Activated CD4-positive, alpha-beta T cell treated with anti-CD3 and anti-CD28 coated beads, Interleukin-10, Interleukin-2, amounts not matched to agents 100 ng/mL and 50 ng/mL, durations not matched to agents 16 hours and 8 hours (primary cell): ENCODE measurements at places on chromosomes 2 and 18.

- DNase-seq, result no peak
Measured at GRCh38 chr2:100013892-100014677, 128.3 kb downstream of the AFF3 start.

DNA sequence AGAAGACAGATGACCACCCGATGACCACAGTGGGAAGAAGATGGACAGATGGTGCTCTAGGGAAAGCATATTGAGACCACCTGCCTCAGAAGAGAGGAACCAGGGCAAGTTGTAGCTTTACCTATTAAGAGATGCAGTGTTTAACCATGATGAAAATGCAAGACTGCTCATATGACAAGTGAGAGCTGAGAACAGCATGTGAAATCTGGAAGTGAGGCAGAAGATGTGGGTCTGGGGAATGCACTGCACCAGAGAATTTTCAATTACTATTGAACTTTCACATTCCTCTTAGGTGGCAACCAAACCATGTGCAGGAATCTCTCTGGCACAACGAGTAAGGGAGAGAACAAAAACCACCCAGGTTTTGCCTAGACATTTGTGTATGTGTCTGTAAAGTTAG is 184.8 kb upstream of the CRIM1 start:
- DNase-seq, result no peak

DNA sequence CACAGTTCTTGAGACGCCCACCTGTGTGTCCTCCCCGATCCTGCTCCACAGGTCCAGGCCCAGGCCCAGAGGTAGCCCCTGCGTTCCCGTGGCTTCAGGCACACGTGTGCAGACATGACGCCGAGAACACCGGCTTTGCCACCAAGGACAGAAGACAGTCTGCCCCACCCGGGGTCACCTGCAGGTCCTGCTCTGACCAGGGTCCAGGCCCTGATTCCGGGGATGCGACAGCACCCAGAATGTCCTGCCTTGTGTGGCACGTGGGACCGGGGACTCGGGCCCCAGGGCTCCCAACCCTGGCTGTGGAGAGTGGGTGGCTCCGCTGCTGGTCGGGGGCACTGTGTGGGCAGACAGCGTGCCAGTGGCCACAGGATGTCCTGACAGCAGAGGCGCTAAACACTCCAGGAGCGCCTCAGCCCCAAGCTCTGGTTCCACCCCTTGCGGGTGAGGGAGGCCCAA is 36.9 kb downstream of the ADI1 start:
- DNase-seq, result no peak

DNA sequence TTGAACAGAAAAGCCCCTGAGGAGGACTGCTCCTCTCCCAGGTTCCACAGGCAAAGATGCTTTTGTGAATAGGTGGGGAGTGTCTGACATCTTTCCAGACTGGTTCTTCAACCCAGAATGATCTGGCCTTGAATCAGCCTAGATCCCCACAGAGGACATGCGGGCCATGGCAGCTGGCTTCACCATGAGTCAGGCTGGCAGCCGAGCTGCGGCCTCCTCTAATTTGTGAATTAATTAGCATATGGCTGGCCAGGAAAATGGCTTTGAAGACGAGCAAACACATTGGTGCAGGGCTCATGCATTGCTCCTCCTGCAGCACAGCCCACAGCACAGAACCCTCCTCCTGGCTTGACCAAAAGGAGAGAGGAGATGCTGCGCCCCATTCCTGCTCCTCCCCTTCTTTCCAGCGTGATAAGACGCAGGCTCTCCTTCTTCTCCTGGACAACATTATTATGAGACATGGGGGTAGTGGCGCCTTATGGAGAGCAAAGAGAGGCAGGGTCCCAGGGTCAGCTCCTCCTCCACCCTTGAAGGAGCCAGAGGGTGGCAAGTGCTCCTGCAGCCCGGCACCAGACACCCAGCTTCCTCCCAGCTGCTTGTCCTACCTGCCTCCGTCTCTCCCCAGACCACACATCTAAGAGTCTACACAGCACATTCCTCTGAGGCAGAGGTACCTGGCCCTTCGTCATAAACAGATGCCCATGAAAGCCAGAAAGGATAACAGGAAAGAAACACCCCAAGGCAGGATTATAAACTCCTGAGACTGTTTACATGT is 66.7 kb downstream of the EDAR start:
- no peak for DNase-seq

DNA sequence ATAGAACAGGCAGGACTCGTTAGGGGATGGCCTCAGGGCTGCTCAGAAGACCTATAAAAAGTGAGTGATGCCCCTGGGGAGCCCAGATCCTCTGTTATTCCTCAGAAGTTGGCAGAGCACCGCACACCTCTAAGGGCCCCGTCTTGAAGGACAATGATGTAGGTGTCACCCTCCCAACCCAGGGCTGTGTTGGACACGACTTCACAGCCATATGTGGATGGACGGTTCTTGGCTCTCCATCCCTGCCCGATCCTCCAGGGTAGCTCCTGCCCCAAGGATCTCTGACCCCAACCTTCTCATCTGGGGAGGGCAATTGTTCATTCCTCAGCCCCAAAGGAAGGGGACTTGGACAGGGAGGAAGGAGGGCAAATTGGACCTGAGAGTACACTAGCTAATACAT is 246.1 kb downstream of the DYSF start:
- no peak for DNase-seq

- peak; percentile 52 for DNase-seq
Measured at GRCh38 chr18:37778417-37779165, 213.0 kb upstream of the CELF4 start.

GRCh38 chr2:160278101-160278878 is 78.2 kb upstream of the ITGB6 start:
- no peak for DNase-seq

DNA sequence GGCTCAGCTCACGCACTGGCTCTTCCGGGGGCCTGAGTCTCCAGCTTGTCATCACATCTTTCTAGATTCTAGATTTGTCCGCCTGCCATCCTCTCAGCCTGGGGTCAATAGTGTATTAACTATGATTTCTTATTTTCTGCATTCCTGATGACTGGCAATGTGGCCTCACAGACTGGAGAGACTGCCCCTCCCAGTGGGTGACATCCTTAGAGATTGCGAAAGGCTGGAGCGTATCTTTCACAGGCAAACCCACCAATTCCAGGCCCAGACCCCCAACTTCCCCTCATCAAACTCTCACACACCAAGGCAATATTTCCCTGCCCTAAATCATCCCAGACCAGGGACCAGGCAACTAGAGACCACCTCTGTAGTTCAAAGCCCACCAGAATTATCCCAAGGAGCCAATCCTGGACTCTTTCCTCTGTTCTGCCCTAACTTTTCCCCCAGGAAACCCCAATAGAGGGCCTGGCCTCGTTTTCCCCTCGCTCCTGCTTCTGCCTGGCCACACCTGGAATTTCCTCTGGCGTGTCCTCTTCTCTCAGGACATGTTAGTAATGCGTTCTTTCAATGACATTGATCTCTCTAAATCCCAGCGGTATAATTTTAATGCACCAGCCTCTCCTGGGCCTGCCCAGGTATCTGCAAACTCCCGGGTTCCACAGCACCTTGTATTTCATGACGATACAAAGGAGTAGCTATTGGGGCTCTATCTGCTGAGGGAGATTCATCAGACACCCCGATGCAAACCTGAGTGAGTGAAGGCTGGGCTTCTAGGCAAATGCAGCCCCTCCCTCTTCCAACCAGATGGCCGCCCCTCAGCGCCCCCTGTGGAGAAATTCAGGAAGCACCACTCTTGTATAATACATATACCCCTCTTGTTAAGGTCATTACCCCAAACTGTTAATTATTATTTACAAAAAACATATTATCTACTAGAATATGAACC is 2.4 kb upstream of the KCNF1 start:
- no peak for DNase-seq

GRCh38 chr2:215476424-215476823 is 40.6 kb upstream of the FN1 start:
- DNase-seq, result no peak

- DNase-seq, result peak; percentile 46
Measured at GRCh38 chr2:121810959-121811853, 55.8 kb downstream of the TSN start.

DNA sequence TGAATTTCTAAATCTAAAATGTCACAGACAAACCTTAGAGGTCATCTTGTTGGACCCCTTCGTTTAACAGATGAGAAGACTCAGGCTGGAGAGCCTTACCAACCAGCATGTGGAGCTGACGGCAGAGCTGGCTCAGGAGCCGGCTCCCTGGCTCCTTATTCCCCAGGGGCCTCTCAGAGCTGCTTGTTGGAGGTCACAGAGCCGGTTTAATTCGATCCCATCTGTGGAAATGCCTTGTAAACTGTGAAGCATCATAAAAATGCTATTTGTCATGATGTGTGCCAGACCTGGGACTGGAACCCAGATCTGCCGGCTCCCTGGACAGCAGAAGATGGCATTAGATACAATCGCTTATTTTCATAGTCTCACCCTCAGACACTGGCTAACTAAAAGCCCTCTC is 8.2 kb upstream of the CIB4 start:
- no peak for DNase-seq

DNA sequence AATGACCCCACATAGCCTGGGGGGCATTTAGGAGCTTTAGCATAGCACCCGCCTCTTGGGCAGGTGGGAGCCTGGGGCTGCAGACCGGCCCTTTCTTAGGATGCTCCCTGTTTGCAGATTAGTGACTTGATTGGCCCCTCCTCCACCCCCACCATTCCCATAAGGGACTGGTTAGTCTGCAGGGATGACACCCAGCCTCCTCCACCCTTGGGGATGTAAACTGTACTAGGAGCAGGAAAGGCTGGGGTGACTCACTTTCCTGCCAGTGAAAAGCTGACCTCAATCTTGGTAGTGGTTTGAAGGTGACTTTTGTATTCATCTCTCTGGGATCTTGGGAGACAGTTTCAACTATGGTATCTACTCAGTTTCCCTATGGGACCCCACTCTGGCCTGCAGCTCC is 24.2 kb downstream of the CTIF start:
- DNase-seq, result no peak

DNA sequence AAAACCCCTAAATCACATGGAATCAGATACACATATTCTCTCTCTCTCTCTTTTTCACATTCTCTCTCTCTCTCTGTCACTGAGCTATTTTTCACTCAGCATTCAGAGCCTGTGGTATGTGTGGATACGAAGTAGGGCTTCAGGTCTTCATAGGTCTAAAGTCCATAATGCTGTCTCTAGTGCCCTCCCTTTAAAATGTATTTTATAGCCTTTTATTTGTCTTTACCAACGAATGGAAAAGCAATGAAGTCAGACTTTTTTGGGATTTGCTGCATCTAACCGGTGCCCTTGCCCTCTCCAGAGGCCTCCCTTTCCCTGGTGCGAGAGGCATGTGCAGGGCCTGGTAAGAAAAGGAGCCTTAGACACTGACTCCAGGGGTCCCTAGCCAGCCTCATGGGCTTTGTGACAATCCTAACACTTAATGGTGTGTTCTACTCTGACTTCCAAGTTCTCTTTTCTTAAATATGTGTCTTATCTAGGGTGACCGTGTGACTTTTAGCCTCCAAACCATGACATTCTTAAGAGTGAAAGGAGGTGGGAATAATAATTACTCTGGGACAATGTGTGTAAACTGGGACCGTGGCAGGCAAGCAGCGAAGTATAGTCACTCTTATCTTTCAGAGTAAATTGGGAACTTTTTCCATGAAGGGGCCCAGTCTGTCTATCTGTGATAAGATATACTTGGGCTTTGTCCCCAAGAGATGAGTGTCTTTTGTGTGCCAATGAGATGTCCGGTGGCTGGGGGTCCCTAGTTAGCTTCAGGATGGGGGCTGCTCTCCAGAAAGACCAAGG is 101.1 kb downstream of the B3GNT2 start:
- DNase-seq, result no peak

- DNase-seq, result no peak
Measured at GRCh38 chr18:76483780-76484179, 11.3 kb downstream of the ZNF516 start.

DNA sequence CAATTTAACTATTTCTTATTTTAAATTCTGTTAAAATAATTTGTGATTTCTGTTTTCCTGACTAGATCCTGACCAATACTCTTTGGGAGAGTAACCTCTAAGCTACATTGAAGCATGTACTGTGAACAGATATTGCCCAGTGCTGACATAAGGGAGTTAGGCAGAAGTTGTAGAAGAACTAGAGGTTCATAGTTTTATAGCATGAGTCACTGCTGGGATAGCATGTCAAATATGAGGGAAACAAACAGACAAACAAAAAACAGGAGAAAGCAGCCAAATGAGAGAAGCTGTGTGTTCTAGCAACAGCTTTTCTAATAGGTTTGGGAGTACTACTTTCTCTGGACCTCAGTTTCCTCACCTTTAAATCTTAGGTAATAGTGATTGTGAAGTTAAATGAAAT is 72.4 kb downstream of the CERS6 start:
- no peak for DNase-seq

- peak; percentile 9 for DNase-seq
Measured at GRCh38 chr2:43676322-43677050, at the start of gene C1GALT1C1L. Gene C1GALT1C1L (minus strand): TSS chr2:43676429. CDS start chr2:43676322, 107 bp downstream.

DNA sequence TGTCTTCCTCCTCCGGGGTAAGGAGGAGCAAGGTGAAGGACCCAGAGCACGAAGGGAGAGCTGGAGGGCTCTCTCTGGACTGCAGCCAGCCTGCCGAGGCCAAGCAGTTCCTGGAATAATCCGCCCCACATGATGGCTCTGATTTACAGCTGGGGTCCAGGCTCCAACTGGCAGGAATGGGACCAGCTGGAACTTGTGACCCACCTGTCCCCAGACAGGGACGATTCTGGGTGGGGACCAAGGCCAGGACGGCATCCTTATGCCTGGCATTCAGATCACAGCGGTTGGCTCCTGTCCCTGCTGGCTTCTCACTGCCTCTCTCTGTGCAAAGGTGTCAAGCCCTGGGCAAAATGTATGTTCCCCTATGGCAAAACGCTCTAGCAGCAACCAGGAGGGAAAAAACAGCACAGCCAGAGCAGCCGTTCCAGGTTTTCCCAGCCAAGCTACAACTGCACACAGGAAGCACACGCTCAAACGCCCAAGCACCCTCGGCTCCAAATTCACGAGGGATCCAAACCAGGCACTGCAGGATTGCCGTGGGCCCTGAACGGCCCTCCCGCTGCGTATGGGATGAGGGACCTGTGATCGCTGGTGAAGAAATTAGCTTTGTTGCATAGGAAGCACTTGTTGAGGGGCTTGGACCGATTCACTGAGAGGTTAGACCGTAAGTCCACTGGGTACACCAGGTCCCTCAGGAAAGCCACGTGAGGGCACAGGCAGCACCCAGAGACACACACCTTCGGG is 35.8 kb downstream of the FAM178B start:
- DNase-seq, result no peak

GRCh38 chr18:34707670-34708069 is 2.4 kb upstream of the DTNA start:
- no peak for DNase-seq

GRCh38 chr2:172977270-172978062 is 98.2 kb upstream of the MAP3K20 start:
- DNase-seq, result no peak

DNA sequence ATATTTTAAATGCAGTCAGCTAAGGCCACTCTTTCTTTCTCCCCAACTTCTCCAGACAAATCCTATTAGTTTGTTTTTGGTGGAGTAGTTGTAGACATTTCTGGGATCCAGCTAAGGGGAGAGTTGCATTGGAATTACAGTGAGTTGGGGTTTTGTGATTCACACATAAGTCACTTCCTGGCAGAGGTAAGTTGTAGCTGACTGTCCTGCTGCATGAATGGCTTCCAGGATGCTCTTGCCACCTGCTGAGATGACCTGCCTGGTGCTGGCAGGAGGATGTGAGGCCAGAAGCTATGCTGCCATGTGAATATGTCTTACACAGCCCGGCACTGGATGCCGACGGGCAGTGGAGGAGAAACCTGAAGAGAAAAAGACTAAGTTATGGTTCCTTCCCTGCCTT is 243.7 kb downstream of the TDRD15 start:
- DNase-seq, result no peak

GRCh38 chr2:105840933-105841332 is 96.2 kb downstream of the NCK2 start:
- DNase-seq, result peak; percentile 48

GRCh38 chr2:75586971-75587370 is 26.2 kb upstream of the EVA1A start:
- no peak for DNase-seq
